A673 (cell line): ENCODE measurements at places on chromosomes 16 and 17. TPM values are rescaled to one million over a fixed set of nuclear protein-coding genes. Genes with fewer than 3 reads are reported as not detected.

The EME2 gene
- total RNA-seq = 19.5 and 19.9 TPM in 2 replicates

The IL32 gene
- total RNA-seq = 4.5 and 7.7 TPM in 2 replicates

The MYH11 gene
- total RNA-seq = not detected in 2 replicates

The KRTAP1-5 gene
- total RNA-seq = not detected in 2 replicates

The CYTH1 gene
- total RNA-seq = 17.9 and 24.6 TPM in 2 replicates

The ENPP7 gene
- not detected in 2 replicates for total RNA-seq

The CES5A gene
- total RNA-seq = not detected in 2 replicates

The PRSS36 gene
- 0.41 and 0.72 TPM in 2 replicates for total RNA-seq

The KRTAP3-1 gene
- total RNA-seq = not detected in 2 replicates

- no peaks in the 10 kb centered on the region for H3K4me1 ChIP-seq
- H3K27me3 ChIP-seq = peaks cover 7% of the 10 kb centered on the region
- peak; percentile 87 for DNase-seq
- H3K36me3 ChIP-seq = no peaks in the 10 kb centered on the region
- H3K4me3 ChIP-seq = peak within 1 kb of the TSS; percentile 33
Measured at GRCh38 chr17:47733047-47733673, at the start of gene TBX21. TSS of gene TBX21 (plus strand) at chr17:47733236. CDS start at chr17:47733455, 219 bp downstream.

- H3K4me1 ChIP-seq = no peaks in the 10 kb centered on the region
- H3K36me3 ChIP-seq = peaks cover 12% of the 10 kb centered on the region
- H3K4me3 ChIP-seq = no peak overlapping the region
Measured at GRCh38 chr17:7462474-7463371, 16.7 kb downstream of the ZBTB4 start.

- H3K36me3 ChIP-seq = no peaks in the 10 kb centered on the region
- peak; percentile 45 for DNase-seq
- peaks cover 17% of the 10 kb centered on the region for H3K4me1 ChIP-seq
- H3K4me3 ChIP-seq = no peak overlapping the region
- H3K27ac ChIP-seq = no peak overlapping the region
- H3K27me3 ChIP-seq = peaks cover 24% of the 10 kb centered on the region
Measured at GRCh38 chr17:60154616-60155426, 5.0 kb downstream of the CA4 start.

DNA sequence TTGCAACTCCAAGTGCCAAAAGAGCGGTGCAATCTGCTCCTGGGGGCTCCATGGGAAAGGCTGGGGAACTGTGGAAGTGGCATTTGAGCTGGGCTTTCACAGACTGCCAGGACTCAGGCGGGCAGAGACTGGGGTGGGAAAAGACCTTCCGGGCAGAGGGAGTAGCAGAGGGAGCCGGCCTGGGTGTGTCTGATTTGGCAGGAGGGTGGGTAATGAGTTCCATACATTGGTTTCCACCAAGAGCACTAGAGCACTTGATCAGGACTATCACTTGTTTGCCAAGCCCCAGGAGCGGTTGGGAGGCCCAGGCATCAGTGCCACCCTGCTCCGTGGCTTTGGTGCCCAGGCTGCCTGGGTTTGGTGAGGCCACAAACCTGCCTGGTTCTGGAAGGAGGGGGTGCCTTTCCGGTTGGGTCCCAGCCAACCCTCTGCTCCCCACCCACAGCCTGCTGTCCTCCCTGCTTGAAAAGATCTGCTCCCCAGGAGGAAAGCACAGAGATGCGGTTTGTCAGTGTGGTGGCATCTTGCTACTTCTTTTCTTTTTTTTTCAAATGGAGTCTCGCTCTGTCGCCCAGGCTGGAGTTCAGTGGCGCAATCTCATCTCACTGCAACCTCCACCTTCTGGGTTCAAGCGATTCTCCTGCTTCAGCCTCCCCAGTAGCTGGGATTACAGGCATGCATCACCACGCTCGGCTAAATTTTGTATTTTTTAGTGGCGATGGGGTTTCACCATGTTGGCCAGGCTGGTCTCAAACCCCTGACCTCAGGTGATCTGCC is 3.5 kb upstream of the TRIM47 start:
- no peak for DNase-seq
- no peaks in the 10 kb centered on the region for H3K36me3 ChIP-seq
- H3K27me3 ChIP-seq = peaks cover 13% of the 10 kb centered on the region
- H3K4me3 ChIP-seq = no peak overlapping the region

- no peak for DNase-seq
- no peaks in the 10 kb centered on the region for H3K36me3 ChIP-seq
- no peaks in the 10 kb centered on the region for H3K27me3 ChIP-seq
- H3K4me3 ChIP-seq = no peak overlapping the region
Measured at GRCh38 chr17:55774846-55775271, 24.0 kb downstream of the PCTP start.

DNA sequence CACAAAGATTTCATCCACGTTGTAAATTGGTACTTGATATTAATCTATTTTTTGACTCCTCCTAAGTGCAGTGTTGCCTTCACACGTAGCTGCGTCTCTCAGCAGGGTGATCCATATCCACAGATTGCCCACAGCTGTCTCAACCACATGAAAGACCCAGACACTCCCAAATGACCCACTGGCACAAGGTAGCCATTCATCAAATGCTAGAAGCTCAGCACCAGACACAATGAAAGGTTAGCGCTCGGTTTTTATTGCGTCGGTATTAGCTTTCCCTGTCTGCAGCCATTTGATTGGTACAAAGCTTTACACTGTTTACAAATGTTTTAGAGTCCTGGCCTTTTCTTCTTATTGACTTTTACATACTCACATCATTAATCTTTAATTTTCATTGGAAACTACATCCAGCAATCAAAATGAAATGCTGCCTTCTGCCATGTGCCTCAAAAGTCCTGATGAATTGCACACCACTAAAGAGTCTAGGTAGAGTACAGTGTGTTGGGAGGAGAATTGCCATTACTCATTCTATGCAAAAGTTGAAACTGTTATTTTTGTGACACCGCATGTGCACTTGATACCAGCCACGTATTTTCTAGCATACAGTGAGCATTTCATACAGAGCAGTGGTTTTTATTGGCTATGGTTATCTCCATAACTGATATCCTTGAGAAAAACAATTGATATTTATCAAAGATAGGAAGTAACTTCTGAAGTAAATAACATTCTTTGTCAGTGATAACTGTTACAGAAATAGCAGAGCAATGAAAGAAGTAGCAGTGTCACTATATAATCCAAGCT is 127.3 kb upstream of the NUDT7 start:
- H3K36me3 ChIP-seq = no peaks in the 10 kb centered on the region
- H3K27me3 ChIP-seq = no peaks in the 10 kb centered on the region
- H3K4me1 ChIP-seq = no peaks in the 10 kb centered on the region
- H3K4me3 ChIP-seq = no peak overlapping the region
- DNase-seq = no peak

GRCh38 chr17:10171581-10171981 is 26.8 kb downstream of the GAS7 start:
- H3K27me3 ChIP-seq = no peaks in the 10 kb centered on the region
- H3K36me3 ChIP-seq = no peaks in the 10 kb centered on the region
- peaks cover 12% of the 10 kb centered on the region for H3K4me1 ChIP-seq
- peak; percentile 55 for DNase-seq
- H3K4me3 ChIP-seq = no peak overlapping the region
- H3K27ac ChIP-seq = no peak overlapping the region

DNA sequence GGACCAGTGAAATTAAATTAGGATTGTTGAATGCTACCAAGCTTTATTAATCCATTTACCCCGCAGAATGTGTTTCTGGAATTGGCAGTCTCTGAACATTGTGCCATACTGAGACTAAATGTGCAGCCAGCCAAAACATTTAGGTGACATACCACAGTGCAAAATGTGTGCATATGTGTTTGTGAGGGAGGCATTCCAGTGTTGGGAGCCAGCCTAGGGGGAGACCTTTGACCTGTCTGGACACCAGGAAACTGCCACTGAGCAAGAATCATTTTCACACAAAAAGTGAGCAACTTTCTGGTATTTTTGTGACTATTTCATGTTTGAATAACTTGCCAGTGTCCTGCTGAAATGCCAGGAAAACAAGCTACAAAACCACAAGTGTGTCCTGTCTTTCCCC is 64.7 kb upstream of the SLC12A3 start:
- H3K27me3 ChIP-seq = no peaks in the 10 kb centered on the region
- H3K36me3 ChIP-seq = peaks cover under 1% of the 10 kb centered on the region
- H3K4me1 ChIP-seq = no peaks in the 10 kb centered on the region
- no peak overlapping the region for H3K27ac ChIP-seq
- H3K4me3 ChIP-seq = no peak overlapping the region

DNA sequence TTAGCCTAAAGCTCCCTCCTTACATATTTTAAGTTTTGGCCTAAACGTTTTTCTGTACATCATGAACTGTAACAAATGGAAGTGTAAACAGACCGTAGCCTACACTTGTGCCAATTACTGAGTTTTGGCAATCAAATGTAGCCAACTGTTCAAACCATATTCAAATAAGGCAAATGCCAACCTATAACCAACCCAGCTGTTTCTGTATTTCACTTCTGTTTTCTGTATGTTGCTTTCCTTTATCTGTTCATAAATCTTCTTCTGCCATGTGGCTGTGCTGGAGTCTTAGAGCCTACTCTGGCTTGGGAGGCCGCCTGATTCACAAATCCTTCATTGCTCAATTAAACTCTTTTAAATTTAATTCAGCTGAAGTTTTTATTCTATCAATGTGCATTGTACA is 6.9 kb upstream of the C16orf78 start:
- DNase-seq = no peak
- H3K27ac ChIP-seq = no peak overlapping the region
- peaks cover 19% of the 10 kb centered on the region for H3K27me3 ChIP-seq
- no peaks in the 10 kb centered on the region for H3K36me3 ChIP-seq

GRCh38 chr17:38575781-38576180 is 30.0 kb downstream of the SRCIN1 start:
- no peaks in the 10 kb centered on the region for H3K36me3 ChIP-seq
- no peak overlapping the region for H3K27ac ChIP-seq
- no peaks in the 10 kb centered on the region for H3K4me1 ChIP-seq
- H3K27me3 ChIP-seq = peaks cover 29% of the 10 kb centered on the region
- no peak overlapping the region for H3K4me3 ChIP-seq
- no peak for DNase-seq

DNA sequence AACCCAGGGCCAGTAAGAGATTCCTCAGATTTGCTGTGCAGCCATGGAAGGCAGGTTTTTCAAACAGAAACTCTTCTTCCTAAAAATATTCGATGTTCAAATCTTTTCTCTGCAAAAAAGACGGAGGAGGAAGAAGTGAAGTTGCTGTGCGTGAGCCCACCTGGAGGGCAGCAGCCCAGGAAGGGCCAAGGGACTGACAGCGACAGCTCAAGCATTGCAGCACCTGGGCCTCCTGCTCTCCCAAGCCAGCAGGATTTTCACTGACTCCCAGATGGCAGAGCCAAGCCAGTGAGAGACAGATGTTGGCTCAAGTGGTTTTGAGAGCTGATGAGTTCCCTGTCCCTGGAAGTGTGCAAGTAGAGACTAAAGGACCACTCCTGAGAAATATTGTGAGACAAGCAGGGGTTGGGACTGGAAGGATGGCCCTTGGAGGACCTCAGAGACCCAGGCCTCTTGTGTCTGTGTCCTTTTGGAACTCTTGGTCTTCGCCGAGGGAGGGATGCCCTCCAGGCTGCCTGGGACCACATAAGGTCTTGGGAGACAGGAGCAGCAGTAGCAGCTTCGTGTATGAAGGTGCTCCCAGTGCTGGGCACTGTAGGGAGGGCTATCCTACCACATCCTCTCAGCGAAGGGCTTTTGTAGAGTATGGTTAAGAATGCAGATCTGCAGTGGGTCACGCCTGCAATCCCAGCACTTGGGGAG is 29.3 kb upstream of the TNFRSF13B start:
- H3K36me3 ChIP-seq = no peaks in the 10 kb centered on the region
- H3K27ac ChIP-seq = no peak overlapping the region
- peaks cover 6% of the 10 kb centered on the region for H3K4me1 ChIP-seq
- no peaks in the 10 kb centered on the region for H3K27me3 ChIP-seq
- no peak for DNase-seq

GRCh38 chr17:82338858-82339633 is 5.5 kb upstream of the SECTM1 start:
- DNase-seq = peak; percentile 74
- no peak overlapping the region for H3K27ac ChIP-seq
- peaks cover 19% of the 10 kb centered on the region for H3K4me1 ChIP-seq

DNA sequence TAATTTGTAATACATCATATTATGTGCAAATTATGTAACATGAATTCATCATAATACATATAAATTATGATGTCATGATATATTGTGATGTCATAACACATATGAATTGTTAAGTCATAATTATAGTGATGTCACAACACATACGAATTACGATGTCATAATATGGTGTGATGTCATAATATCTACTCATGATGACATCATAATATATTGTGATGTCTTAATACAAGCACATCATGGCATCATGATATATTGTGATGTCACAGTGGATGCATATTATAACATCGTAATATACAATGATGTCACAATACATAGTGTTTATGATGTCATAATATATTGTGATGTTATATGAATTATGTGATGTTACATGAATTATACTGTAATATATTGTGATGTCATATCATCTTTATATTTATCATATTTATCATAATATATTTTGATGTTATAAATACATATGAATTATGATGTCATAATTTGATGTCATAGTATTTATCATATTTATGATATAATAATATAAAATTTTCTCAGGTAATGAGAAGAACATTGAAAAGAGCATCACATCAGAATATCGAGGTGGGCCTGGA is 1793.0 kb downstream of the TP53TG3F start:
- no peak overlapping the region for H3K4me3 ChIP-seq
- H3K27me3 ChIP-seq = no peaks in the 10 kb centered on the region
- DNase-seq = no peak
- H3K27ac ChIP-seq = no peak overlapping the region

DNA sequence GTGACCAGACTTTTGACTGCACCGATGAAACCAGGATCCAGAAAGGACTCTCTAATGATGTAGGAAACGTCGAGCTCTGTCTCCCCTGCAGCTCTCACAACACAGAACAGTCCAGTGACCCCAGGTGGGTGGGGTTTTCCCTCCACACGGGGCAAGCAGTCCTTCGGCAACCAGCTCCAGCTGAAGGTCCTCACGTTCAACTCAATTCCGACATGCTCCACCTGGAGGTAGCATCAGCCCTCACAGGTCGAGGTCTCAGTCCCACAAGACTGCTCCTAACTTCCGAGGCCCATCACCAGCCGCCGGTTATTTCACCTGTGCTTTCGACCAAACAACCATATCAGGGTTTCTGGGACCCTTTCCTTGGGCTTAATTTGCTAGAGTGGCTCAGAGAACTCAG is 28.2 kb downstream of the ITGAE start:
- H3K27me3 ChIP-seq = no peaks in the 10 kb centered on the region
- no peak for DNase-seq

DNA sequence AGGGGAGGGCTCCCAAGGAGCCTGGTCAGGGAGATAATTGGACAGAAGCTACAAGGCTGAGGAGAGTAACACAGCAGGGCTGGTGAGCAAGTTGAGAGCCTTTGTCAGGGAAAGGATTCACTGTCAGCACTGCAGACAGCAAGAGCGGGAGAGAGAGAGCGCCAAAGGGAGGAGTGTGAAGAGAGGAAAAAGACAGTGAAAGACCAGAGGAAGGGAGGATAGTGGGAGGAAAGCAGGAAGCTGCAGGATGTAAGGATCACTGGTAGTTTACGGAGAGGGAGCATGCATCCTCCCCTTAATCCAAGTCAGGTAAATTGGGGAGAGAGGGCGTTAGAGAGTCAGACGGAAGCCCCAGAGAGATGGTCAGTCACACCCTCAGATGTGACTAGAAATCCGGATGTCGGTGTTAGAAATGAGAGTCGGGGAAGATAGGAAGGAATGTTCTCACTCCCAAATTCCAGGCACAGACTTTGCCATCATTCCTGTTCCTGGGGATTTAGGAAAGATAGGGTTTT is 13.8 kb upstream of the SPOP start:
- peaks cover 7% of the 10 kb centered on the region for H3K4me1 ChIP-seq
- H3K36me3 ChIP-seq = no peaks in the 10 kb centered on the region
- no peaks in the 10 kb centered on the region for H3K27me3 ChIP-seq
- no peak for DNase-seq
